Sigmoid colon (tissue), 7 donors: ENCODE measurements at places on chromosomes 5 and 9. TPM values are rescaled to one million over a fixed set of nuclear protein-coding genes. Genes with fewer than 3 reads are reported as not detected.

Gene OTULINL
- 1.9 TPM for total RNA-seq

Gene MSANTD3
- 36.7 TPM for total RNA-seq

Gene CCNO
- total RNA-seq: not detected

DNA sequence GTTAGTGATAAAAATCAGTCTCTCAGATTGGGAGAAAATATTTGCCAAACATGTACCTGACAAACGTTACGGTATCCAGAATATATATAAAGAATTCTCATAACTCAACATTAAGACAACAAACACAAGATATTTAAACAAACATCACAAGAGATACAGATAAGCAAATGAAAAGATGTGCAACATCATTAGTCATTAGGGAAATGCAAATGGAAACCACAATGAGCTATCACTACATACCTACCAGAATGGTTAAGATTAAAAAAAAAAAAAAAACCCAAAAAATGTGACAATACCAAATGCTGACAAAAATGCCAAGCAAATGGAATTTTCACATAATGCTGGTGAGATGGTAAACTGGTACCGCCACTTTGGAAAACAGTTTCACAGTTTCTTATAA is 15.4 kb downstream of the CERT1 start:
- no peak for DNase-seq

DNA sequence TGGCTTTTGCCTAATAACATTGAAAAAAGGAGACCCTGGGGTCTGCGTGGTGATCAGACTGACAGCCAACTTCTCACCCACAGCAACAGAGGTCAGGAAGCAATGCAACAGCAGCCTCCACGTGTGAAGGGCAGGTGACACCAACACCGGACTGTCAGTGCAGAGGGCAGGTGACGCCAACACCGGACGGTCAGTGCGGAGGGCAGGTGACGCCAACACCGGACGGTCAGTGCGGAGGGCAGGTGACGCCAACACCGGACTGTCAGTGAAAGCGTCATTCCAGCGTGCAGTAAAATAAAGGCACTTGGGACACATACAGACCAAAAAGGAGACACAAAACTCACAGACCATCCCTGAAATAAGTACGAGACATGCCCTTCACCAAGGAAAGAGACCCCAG is 37.2 kb upstream of the CEP72 start:
- peak; percentile 29 for DNase-seq
